ENCODE measurements at places on chromosomes 12 and 14.

DNA sequence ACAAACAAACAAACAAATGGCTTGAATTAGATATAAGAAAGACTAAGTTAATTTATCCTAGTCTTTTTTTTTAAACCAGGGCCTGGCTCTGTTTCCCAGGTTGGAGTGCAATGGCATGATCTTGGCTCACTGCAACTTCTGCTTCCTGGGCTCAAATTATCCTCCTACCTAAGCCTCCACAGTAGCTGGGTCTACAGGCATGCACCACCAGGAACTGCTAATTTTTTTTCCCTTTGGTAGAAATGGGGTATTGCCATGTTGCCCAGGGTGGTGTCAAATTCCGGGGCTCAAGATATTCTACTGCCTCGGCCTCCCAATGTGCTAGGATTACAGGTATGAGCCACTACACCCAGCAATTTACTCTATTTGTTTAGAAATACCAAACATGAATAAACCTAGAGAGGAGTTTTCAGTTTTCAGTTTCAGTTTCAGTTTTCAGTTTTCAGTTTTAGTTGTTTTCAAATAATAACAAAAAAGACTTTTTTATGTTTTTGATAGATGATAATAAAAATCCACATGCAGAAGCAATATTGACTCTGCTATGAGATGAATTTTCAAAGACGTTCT, 817.0 kb downstream of the FLRT2 start:
- DNase-seq = no peak

GRCh38 chr14:34713681-34714319, 593 bp downstream of the CFL2 start:
- DNase-seq = no peak

- DNase-seq = no peak
These were observed 68.9 kb upstream of the CISTR start for GRCh38 chr12:53820514-53821306.

DNA sequence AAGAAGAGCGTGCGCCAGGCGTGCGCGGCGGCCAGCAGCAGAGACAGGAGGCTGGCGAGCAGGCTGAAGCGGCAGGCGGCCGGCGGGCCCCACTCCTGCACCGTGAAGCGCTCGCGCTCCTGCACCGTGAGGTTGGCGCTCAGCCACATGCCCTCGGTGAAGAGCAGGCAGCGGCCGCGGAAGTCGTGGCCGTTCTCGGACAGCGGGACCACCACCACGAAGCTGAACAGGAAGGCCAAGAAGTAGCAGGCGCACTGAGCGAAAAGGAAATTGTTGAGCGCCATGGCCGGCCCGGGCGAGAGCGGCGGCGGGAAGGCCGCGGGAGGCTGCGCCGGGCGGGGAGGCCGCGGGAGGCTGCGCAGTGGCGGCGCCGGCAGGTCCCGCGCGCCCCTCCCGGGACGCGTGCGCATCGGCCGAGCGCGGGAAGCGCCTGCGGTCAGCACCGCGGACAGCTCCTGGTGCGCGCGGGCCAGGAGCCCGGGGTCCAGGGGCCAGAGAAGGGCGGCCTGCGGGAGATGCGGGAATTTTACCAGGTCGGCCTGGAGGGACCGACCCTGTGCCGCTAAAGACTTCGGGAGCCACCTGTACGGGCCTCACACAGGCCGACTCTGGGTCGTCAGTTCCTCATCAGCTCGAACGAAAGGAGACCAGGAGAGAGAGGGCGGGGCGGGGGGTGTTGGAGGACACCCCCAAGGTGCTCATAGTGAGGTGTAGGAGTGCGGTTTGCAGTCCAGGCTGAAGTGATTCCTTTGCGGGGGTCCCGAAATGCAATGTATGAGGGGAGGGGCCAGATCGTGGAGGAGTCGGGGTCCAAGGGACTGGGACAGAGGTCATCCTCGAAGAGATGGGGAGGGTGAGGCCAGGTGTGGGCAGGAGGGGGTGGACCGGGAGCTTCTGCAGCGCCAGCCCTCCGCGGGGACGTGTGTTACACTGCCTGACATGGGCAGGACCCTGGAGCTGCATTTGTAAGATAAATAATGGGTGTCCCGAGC, at the start of gene TMEM179:
TSS of gene TMEM179 (minus strand) at position 315 of the 992 bp plus-strand sequence. CDS start at position 284, 31 bp downstream.
- no peak for DNase-seq

- DNase-seq = no peak
These were observed 100.9 kb downstream of the CHST11 start for GRCh38 chr12:104557488-104558195.

DNA sequence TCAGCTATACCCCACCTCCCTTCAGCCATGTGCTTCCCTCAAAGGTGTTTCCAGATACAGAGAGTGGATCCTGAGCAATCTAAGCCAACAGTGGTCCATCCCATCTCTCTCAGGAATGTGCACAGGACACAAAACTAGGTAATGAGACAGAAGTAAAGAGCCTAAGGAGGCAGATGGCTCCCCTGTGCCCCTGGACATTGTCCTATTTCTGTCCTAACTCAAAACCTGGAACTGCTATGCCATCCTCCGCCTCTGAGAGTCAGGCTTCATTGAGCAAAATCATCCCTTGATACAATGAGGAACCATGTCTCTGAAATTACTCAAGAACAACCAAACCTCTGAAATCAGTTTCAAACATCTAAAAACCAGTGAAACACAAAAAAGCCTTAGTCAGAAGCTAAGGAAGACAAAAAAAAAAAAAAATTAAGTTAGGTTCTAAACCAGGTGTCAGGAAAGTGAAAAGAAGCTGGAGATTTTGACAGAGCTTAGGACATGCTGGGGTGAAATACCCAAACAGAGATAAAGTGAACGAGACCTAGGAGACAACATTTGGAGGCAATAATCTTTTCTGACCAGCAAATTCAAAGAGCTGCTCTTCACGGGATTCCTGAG, 200.3 kb upstream of the PLEKHG7 start:
- DNase-seq = no peak

All from T-helper 17 cell (primary cell).